ENCODE measurements at places on chromosomes 12 and 14.

GRCh38 chr14:94888121-94888520 lies 118.2 kb upstream of the GSC start:
- no peak for DNase-seq

- DNase-seq = no peak
These were observed 16.3 kb upstream of the RNF34 start for GRCh38 chr12:121383601-121384021.

GRCh38 chr14:73741876-73742519 lies 27.8 kb upstream of the PNMA1 start:
- DNase-seq = peak; percentile 66

- DNase-seq = no peak
These were observed 12.3 kb upstream of the GNG2 start for GRCh38 chr14:51848120-51848519.

DNA sequence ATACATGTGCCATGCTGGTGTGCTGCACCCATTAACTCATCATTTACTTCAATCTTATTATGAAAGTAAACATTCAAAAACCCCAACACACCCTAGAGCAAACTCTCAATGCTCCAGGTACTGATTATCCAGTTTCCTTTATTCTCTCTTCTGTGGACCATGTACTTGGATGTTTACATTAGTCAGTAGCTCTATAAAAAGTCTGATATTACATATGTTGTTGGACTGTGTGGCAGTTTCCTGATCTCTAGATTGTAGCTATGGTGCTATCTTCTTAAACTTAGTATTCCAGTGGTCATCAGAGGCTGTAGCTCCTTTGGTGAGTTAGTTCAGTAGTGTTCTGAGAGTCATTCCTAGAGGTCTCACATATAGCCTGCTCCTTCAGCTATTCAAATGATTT lies 25.1 kb upstream of the ITGA5 start:
- no peak for DNase-seq

GRCh38 chr14:23392613-23393012 lies 15.5 kb downstream of the MYH6 start:
- no peak for DNase-seq

DNA sequence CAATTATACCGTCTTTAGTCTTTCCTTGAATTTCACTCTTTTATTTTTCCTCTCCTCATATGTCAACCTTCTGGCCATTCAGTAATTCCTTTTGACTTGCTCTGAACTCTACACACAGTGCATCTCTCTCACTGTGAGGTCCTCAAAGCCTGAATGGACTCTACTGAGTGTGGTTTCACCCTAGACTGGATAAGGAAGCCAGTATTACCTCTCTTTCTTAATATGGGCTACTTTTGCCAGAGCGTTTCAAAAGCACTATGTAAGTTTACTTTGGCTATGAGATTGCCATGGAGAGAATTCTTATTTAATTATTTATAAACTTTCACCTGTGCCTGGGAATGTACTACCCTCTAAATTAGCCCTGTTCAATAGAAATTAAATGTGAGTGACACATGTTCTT lies 343.5 kb upstream of the DDHD1 start:
- DNase-seq = no peak

- DNase-seq = no peak
These were observed 156.3 kb upstream of the PDE3A start for GRCh38 chr12:20211981-20212421.

DNA sequence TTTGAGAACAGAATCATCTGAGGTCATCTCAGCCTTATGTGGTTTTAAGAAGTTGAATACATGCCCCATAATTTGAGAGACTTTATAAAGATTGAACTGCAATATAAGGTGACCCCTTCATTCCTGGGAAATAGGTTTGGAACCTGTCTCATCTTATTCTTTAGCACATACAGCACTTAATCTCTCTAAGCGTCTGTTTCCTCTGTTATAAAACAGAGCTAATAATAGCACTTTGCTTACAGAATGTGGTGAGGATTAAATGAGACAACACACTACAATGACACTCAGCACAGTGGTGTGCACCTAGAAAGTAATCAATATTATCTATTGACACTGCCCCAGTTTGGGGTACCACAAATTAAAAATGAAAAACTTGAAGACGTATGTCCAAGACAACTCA lies 102.1 kb downstream of the DUSP6 start:
- no peak for DNase-seq

DNA sequence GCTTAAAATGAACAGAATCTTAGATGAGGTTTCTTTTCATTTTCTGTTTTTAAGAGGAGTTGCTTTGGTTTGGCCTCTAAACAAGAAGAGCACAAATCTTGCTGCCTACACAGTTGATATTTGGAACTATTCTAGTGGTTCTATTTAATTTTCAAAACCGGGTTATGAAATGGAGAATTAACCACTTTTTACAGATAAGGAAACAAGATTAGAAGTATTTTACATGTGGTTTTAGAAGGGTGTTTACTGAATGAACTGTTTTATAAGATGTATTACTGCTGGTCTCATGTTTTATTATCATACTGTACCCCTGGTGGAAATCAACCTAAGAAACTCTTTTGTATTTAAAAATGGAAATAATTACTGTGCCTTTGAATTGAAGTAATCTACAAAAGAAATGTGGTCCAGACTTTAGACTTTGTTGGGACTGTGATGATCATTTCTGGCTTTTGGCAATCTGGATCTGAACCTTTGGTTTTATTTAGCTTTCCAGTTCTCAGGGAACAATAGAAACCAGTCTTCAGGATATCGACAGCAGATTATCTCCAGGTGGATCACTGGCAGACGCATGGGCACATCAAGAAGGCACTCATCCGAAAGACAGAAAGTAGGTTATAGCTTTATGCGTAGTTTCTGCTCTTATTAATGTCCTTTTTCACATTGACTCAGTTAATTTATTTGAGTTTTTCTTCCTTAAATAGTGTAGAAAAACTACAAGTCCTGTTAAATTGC lies 43.2 kb downstream of the TBK1 start:
- no peak for DNase-seq

- no peak for DNase-seq
These were observed 78.8 kb downstream of the OSBPL8 start for GRCh38 chr12:76480796-76481195.

- DNase-seq = no peak
These were observed 451.3 kb downstream of the ZFP36L1 start for GRCh38 chr14:68341411-68342212.

- DNase-seq = no peak
These were observed 58.0 kb downstream of the PITPNM2 start for GRCh38 chr12:123092866-123093265.

GRCh38 chr12:49043856-49044258 lies 16.7 kb downstream of the KMT2D start:
- DNase-seq = peak; percentile 76

- DNase-seq = no peak
These were observed 58.9 kb upstream of the SRRM4 start for GRCh38 chr12:118922405-118922804.

DNA sequence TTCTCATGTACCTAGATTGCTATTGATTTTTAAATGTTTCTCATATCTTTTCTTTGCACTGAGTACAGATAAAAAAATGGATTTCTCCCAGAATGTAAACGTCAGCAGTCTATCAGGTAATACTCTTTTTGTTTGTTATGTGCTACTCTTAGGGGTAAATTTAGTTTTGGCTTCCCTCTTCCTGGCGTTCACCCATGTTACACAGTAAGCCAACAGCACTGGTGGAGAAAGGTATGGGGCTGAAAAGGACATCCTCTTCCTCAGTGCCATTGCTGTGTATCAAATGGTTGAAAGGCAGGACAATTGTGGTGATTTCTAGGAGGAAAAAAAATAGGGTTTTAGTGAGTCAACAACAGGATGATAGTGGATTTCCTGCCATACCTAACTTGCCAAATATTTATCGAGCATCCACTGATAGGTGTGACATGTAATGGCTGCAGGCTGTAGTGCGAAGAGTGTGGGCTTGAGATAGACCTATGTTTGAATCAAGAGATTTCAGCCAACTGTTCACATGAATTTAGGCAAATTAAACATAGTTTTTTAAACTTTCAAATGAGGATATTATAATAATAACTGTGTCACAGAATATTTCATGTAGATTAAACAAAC lies 7.5 kb downstream of the KLRF2 start:
- DNase-seq = no peak

- DNase-seq = no peak
These were observed 93.9 kb upstream of the NCOR2 start for GRCh38 chr12:124661341-124661740.

DNA sequence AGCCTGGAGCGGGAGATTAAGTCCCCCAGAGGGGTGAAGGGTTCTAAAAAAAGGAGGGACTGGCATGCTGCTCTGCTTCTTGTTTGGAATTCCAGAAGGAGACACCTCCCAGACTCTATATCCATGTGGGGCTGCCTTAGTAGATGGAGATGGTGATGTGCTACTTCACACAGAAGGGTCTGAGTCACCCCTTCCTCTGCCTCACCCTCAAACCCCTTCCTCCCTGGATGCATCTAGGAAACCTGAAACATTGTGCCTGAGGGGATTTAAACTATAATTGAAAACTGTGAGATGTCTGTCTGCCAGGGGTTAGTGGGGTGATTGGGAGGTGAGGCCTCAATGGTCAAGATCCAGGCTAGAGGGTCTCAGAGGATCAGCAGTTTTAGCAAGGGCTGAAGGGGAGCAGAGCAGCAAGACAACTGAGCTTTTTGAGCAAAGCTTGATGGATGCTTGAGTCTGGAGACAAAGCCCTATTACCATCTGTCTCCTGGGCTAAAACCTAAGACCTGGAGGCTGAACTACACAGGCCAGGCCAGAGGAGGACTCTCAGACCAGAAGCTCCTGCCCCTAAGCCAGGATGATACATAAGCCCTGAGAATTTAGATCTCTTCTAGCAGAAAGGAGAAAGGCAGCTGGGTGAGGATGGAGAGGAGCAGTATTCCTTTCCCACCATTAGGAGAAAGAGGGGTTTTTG lies 314.7 kb upstream of the ATP2B1 start:
- DNase-seq = no peak

- no peak for DNase-seq
These were observed 51.7 kb downstream of the LRRC74A start for GRCh38 chr14:76877871-76878270.

GRCh38 chr12:128236525-128236924 lies 30.4 kb upstream of the TMEM132C start:
- DNase-seq = no peak

- no peak for DNase-seq
These were observed 205.4 kb upstream of the PRMT8 start for GRCh38 chr12:3285570-3285969.

DNA sequence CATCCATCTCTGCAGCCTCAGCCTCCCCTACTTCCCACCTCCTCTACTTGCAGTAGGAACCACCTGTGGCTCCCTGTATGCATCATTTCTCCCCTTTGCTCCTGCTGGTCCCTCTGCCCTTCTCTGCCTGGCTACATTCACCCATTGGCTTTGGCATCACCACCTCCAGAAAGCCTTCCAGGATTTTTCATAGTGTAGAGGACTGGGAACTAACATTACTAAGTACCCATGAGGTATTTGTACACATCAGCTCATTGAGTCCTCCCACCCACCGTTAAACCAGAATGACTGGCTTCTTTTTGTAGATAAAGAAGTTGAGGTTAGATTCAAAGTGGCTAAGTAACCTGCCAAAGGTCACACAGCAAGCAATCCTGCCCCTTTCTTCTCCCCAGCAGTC lies 17.1 kb downstream of the SYNE3 start:
- DNase-seq = no peak

DNA sequence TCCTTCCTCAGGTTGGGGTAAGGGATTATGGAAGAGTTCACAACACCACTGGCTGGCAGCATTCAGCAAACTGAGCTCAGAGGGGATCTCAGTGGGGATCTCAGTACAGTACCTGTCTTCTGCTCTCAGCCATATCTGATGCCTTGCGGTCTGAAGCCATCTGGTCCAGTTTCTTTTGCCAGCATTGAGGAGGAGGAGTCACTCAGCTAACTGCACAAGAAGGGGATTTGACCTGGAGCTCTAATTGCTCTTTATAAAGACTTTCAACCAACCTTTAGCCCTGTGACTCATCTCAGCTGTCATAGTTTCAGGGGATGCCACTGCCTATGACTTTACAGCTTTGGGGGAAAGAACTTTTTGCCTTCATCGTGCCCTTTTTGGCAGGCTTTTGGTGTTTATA lies 44.9 kb downstream of the JKAMP start:
- no peak for DNase-seq

DNA sequence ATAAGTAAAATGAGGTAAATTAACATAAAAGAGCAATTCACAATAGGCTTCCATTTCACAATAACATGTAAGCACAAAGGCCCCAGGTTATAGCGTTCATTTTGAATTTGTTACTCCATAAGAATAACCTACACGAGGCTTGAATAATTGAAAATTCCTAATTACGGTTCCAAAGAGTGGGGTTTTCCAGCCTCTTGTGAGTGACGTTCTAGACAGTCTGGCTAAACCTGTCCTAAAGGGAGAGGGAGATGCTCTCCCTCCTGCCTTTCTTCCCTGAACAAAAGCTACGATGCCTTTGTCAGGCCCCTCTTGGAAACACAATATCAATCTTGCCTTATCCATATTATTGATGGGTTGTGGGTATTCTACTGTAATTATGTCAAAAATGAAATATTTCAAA lies 24.3 kb upstream of the VRK1 start:
- DNase-seq = no peak

DNA sequence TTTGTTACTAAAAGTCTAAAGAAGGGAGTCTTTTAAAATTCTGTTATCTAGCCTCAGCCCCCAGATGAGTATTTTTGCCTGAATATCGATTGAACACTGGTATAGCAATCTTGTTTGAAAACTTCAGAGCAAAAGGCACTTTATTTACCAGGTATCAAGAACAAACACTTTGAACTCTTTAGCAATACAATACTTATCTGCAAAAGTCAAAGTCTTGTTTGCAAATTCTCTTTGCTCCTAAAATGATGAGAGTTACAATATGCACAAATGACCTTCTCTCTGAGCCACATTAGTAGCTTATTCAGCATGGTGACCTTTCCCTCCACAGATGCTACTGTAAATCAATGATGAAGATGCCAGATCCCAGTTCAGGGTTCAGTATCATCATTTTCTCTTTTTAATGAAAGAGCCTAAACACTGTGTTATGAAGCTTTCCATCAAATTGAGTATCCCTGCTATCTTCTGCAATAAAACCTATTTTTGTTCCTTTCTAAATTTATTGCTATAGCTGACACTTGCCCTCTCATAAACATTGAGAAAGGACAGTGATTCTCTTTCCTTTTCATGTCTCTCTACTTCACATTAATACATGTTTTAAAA lies 752.7 kb upstream of the MGAT4C start:
- DNase-seq = no peak

GRCh38 chr14:100532154-100532861 lies 54.9 kb downstream of the BEGAIN start:
- DNase-seq = no peak

GRCh38 chr12:9869307-9870161 lies at the start of gene CLEC2B:
Gene CLEC2B (minus strand): TSS chr12:9869354.
- peak; percentile 56 for DNase-seq
